ENCODE measurements at places on chromosomes 13 and 19.

- DNase-seq, result peak; percentile 52
Measured at GRCh38 chr13:23578411-23579071, 8.3 kb downstream of the TNFRSF19 start.

- DNase-seq, result no peak
Measured at GRCh38 chr19:3821156-3821555, 35.0 kb upstream of the MATK start.

DNA sequence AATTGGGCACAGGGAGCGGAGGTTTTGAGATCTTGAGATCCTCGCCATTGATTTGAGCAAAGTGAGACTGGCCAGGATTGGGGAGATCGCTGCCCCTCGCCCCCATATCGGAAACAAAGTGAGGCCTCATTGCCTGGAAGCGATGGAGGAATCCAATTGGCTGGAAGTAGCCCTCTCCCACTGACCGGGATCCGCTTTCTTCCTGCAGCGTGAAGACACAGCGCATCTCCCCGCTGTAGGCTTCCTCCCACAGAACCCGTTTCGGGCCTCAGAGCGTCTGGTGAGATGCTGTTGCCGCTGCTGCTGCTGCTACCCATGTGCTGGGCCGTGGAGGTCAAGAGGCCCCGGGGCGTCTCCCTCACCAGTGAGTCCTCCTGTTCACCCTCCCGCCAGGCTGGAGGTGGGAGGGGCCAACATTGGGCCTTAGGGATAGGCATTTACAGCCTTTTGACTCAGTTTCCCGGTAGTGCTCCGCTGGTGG lies 438 bp downstream of the PRKCSH start:
- no peak for DNase-seq

DNA sequence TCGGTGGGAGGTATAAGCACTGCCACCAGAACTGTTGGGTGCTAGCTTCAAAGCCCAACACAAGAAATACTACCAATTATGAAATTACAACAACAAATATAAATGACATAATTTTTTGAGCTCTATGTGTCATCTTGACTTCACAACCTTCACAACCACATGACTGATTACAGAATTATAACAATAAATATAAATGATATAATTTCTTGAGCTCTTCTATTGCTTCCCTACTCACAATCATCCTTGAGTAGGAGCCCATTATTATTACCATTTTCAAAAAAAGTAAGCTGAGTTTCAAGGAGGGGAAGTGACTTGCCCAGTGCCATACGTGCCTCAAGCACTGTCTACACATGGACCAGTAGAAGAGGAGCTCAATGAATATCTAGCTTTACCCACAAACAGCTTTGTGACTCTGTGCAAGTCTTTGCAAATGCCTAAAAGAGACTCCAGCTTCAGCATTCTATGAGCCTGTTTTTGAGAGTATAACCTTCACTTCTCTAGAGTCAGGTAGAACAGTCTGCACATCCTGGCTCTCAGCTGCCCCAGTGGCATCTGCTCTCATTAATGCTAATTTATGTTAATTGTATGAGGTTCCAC lies 22.6 kb downstream of the NCAN start:
- no peak for DNase-seq

- DNase-seq, result no peak
Measured at GRCh38 chr13:52428295-52428694, 22.1 kb downstream of the VPS36 start.

GRCh38 chr13:48858122-48858902 lies 117.4 kb upstream of the FNDC3A start:
- no peak for DNase-seq

GRCh38 chr13:87961546-87961945 lies 290.4 kb downstream of the SLITRK5 start:
- DNase-seq, result no peak

GRCh38 chr13:49791711-49792549 lies 552 bp downstream of the KPNA3 start:
- DNase-seq, result peak; percentile 22

GRCh38 chr19:50646074-50646807 lies 3.0 kb upstream of the C19orf81 start:
- no peak for DNase-seq

GRCh38 chr19:55173714-55174409 lies 6.2 kb downstream of the SYT5 start:
- peak; percentile 11 for DNase-seq

DNA sequence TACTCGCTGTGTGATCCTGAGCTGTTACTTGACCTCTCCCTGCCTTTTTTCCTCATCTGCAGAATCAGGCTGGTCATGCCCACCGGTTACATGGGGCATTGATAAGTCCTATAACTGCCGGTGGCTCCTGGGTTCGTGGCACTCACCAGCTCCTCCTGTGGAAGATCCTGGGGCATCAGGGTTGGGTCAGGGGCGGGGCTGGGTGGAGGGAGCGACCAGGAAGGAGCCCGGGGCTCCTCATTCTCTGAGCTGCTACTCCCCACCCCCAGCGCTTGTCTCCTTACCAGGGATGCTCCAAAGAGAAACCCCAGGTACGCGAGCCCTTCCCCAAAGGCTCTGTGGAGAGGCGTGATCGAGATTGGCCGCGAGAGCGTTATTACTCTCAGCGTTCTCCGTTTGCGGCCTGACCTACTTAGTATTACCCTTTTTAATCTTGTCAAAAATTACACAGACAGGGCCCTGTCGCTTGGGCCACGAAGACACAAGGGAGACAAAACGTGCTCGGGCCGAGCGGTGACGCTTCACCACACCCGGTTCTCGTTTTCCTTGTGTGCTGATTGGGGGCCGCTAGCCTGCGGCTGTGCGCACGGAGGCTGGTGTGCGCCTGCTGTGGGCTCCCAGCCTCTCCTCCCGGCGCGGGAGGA lies 10.7 kb downstream of the HDGFL2 start:
- DNase-seq, result no peak

DNA sequence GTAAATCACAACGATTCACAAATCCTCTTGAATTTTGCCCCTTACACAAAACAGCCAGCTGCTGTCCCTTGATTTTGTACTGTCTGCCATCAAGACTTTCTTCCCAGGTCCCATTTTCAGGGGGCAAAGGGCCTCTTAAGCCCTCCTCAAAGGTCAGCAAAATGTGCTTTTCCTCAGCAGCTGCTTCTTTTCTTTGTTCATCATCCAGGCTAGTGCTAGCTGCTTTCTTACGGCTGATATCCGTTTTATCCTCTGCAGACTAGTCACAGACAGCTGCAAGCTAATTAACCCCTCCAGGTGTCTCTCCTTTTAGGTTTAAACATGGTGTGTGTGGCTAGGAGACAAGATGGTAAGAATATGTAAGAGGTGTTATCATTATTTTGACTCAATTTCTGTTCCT lies 90.9 kb downstream of the NALCN start:
- DNase-seq, result no peak

GRCh38 chr13:59982631-59983382 lies 180.9 kb downstream of the DIAPH3 start:
- DNase-seq, result no peak

- no peak for DNase-seq
Measured at GRCh38 chr13:98129059-98129746, 13.7 kb upstream of the FARP1 start.

- no peak for DNase-seq
Measured at GRCh38 chr13:40667622-40667978, 1.2 kb upstream of the FOXO1 start.

GRCh38 chr13:106110241-106110855 lies 425.1 kb downstream of the EFNB2 start:
- DNase-seq, result no peak

GRCh38 chr13:65378484-65378883 lies 1851.7 kb downstream of the PCDH9 start:
- no peak for DNase-seq

DNA sequence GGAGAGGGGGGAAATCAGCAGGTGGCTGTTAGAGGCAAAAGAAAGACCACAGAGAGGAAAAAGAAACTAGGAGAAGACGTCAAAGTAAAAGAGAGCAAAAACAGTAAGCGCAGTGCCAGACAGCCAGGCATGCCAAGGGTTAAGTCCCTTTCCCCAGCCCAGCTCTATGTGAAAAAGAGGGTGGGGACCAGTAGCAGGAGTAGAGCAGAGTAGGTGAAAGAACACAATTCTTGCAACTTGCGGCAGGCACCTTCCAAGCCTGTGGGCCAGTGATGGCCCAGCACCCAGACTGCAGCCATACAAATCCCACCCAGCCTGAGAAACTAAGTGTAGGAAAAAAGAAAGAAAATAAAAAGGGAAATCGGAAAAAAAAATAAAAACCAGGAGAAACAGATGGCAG lies 64.2 kb upstream of the ZNF85 start:
- no peak for DNase-seq

DNA sequence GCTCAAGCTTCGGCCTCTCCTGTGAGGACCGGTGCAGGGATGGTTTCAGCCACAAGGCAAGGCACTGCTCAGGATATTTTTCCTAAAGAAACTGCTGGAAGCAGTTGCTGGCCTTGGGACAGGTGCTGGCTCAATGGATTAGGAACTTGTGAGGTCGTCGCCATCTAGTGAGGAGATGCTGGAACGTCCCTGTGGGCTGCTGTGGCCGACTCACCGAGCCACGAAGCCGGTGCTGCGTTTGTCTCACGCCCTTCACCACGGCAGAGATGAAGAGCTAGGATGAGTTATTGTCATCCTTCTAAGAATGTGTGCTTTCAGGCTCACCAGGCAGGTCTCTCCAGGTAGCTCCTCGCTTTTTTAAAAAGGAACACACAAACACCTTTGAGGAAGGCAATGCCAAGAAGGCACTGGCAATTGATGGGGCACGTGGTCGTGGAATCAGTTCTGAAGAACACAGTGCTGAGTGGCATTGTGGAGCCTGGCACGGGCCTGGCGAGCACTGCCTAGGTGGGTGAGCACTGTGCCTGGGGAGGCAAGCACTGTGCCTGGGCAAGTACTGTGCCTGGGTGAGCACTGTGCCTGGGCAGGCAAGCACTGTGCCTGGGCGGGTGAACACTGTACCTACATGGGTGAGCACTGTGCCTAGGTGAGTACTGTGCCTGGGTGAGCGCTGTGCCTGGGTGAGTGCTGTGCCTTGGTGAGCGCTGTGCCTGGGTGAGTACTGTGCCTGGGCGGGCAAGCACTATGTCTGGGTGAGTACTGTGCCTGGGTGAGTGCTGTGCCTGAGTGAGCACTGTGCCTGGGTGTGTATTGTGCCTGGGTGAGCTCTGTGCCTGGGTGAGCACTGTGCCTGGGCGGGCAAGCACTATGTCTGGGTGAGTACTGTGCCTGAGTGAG lies 140.4 kb downstream of the TEX29 start:
- no peak for DNase-seq

DNA sequence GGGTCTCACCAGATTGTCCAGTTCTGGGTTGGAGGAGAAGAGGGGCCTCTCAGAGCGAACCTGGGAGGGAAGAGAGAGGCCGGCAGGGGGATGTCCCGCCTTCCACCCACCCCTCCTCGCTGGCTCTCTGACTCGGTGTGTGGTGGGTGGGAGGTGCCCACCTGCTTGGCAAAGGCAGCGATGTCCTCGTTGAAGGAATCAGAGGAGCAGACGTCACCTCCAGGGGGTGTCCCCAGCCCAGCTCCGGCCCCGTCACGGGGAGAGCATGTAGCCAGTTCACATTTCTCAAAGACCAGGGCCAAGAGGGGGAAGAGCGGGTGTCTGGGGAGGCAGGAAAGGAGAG lies 2.7 kb downstream of the MEIS3 start:
- no peak for DNase-seq

DNA sequence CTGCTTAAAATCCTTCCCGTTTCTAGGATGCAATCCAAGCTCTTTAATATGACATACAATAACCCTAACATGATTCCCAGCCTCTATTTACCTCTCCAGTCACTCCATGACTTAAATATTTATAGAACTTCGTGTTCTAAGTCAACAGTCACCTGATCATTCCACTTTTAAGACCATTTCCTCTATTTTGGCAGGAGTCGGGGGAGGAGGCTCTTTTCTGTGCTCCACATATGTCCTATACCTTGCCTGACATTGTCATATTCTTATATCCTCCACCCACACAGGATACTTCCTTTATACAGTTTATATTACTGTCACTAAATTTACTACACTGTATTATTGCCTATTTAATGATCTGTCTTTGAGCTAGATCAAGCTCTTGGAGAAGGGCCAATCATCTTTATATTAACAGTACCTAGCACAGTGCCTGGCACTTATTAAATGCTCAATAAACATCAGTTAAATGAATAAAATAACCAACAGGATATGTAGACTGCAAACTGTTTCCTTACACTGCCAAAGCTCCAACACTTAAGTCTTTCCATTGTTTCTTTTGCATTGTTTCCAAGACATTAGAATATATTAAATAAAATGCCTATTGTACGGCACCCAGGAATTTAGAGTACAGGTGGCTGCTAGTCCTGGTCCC lies 2.7 kb downstream of the ARGLU1 start:
- DNase-seq, result no peak
